ENCODE measurements at places on chromosomes 3 and 15. TPM values are rescaled to one million over a fixed set of nuclear protein-coding genes. Genes with fewer than 3 reads are reported as not detected.

GPR62 gene
- polyA plus RNA-seq = not detected

TGM4 gene
- polyA plus RNA-seq = not detected

GOLGA6A gene
- polyA plus RNA-seq = not detected

HIGD2B gene
- not detected for polyA plus RNA-seq

GABRA5 gene
- 27.8 TPM for polyA plus RNA-seq

AZI2 gene
- 94.9 TPM for polyA plus RNA-seq

RTP3 gene
- not detected for polyA plus RNA-seq

TTC14 gene
- polyA plus RNA-seq = 47.6 TPM

SLC9C1 gene
- polyA plus RNA-seq = not detected

C3orf70 gene
- 4.6 TPM for polyA plus RNA-seq

LSAMP gene
- polyA plus RNA-seq = 12.8 TPM

POLQ gene
- 0.07 TPM for polyA plus RNA-seq

MAP2K5 gene
- 12.3 TPM for polyA plus RNA-seq

ESYT3 gene
- polyA plus RNA-seq = 12.4 TPM

PXYLP1 gene
- 37.4 TPM for polyA plus RNA-seq

CRTAP gene
- polyA plus RNA-seq = 12.5 TPM

CNTN3 gene
- 300 TPM for polyA plus RNA-seq

PPP1R14D gene
- not detected for polyA plus RNA-seq

IL5RA gene
- polyA plus RNA-seq = not detected

ROPN1B gene
- 3.9 TPM for polyA plus RNA-seq

CLDN1 gene
- not detected for polyA plus RNA-seq

ASB14 gene
- 0.13 TPM for polyA plus RNA-seq

FBXO40 gene
- 0.84 TPM for polyA plus RNA-seq

KCNMB2 gene
- polyA plus RNA-seq = not detected

CCDC191 gene
- 10.9 TPM for polyA plus RNA-seq

CEP70 gene
- 23.7 TPM for polyA plus RNA-seq

PSTPIP1 gene
- not detected for polyA plus RNA-seq
